HAP-1 (cell line): ENCODE measurements at places on chromosomes 13 and 19.

DNA sequence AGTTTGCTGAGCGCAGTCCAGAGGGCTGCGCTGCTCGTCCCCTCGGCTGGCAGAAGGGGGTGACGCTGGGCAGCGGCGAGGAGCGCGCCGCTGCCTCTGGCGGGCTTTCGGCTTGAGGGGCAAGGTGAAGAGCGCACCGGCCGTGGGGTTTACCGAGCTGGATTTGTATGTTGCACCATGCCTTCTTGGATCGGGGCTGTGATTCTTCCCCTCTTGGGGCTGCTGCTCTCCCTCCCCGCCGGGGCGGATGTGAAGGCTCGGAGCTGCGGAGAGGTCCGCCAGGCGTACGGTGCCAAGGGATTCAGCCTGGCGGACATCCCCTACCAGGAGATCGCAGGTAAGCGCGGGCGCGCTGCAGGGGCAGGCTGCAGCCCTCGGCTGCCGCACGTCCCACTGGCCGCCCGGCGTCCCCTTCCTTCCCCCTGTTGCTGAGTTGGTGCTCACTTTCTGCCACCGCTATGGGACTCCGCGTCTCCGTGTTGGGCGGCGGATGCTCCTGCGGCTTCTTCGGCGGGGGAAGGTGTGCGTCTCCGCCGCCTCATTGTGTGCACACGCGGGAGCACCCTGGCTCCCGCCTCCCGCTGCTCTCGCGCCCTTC is 772 bp downstream of the GPC6 start:
- peak; percentile 61 for DNase-seq

GRCh38 chr19:20167020-20167644 is at the start of gene ZNF486:
Gene ZNF486, plus strand, starts transcription at chr19:20167214. Its CDS starts 117 bp downstream, at chr19:20167331.
- no peak for DNase-seq

GRCh38 chr13:113906571-113906970 is 42.7 kb upstream of the GAS6 start:
- DNase-seq = no peak

GRCh38 chr13:43444081-43444480 is 342.7 kb downstream of the ENOX1 start:
- no peak for DNase-seq

- DNase-seq = no peak
Measured at GRCh38 chr13:95418946-95419345, 117.7 kb upstream of the ABCC4 start.

- DNase-seq = no peak
Measured at GRCh38 chr13:84208246-84208910, 326.1 kb upstream of the SLITRK1 start.

DNA sequence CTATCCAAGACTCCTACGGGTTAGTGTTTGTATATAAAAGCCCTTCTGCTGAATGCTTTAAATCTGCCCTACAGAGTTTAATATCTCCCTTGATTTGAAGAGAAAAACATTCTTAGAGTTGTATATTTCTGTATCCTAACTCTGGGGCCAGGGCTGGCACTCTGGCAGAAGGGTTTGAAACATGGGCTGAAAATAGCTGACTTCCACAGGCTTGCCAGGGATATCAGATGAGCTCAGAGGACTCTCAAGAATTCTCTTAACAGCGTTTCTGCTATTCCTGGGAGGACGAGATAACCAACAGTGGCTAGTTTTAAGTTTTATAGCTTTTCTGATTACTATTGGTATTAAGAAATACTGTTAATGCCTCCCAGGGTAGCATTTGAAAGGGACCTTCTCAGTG is 127.5 kb downstream of the LIG4 start:
- no peak for DNase-seq

- DNase-seq = peak; percentile 7
Measured at GRCh38 chr13:101785858-101786257, 333.4 kb downstream of the ITGBL1 start.

DNA sequence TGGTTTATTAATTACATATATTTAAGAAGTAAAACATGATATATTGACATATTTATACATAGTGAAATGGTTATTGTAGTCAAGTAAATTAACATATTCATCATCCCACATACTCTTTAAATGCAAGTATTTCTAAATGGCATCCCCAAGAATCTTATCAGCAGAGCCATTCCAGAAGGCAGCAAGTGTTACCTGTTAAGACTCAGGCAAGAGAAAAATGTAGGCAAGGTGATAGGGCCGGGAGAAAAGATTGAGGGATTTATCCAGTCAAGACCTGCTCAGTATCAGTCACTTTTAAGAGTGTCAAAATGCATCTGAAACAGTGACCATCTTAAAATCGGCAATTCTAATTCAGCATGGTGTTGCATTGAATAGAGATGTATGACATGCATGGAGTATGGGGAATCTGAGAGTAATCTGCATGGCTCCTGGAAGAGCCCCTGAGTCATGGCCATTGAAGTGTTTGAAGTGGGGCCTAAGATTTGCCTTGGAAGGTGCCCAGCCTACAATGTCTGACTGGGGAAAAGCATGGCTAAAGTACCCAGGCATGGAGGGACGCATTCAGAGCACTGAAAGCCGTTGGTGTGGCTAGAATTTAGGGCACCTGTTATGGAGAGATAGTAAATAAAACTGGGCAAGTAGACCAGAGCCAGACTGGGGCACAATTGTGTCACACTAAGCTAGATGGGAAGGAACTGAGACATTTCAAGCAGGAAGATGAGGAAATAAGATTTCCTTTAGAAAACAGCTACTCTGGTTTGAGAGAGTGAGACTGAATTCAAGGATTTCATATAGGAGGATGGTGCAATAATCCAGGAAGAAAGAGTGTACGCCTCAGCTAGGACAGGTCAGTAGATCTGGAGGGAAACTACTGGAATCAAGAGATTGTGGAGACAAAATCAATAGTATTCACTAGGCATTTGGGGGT is 25.0 kb upstream of the C1QTNF9B start:
- DNase-seq = no peak

DNA sequence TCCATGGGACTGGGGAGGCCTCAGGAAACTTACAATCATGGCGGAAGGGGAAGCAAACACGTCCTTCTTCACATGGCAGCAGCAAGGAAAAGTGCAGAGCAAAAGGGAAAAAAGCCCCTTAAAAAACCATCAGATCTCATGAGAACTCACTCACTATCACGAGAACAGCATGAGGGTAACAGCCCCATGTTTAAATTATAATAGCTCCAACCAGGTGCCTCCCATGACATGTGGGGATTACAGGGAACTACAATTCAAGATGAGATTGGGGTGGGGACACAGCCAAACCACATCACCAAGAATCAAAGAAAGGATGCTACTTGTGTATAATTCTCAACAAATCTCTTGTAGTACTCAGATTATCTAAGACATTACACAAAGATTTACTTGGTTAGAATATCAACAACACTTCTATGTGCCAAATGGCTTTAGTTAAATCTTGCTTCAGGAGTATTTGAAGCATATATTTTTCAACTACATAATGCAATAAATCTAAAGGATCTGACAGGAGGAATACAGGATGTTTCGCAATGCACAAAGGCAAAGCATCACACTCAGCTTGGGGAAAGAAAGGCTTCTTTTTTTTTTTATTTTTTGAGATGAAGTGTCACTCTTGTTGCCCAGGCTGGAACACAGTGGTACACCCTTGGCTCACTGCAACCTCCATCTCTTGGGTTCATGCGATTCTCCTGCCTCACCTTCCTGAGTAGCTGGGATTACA is 180.0 kb downstream of the LHFPL6 start:
- no peak for DNase-seq

- DNase-seq = no peak
Measured at GRCh38 chr19:54415901-54416673, 823 bp downstream of the TTYH1 start.

- DNase-seq = peak; percentile 37
Measured at GRCh38 chr19:55257461-55258420, 1.1 kb downstream of the PPP6R1 start.

DNA sequence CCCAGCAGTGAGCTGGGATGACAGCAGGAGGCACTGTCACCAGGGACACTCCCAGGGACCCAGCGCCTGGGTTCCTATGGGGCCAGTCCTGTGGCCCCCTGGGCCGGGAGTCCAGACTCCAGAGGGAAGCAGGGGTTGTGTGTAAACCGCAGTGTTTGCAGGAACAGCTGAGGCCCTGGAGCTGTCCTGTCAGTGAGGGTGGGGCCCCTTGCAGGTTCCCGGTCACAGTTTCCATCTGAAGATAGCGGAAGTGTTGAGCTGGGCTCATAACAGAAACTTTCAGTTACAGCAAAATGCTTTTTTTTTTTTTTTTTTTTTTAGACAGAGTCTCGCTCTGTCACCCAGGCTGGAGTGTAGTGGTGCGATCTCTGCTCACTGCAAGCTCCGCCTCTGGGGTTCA is 17.7 kb upstream of the CSNK1G2 start:
- DNase-seq = no peak

GRCh38 chr13:60583911-60584753 is 187.1 kb downstream of the TDRD3 start:
- no peak for DNase-seq

- DNase-seq = no peak
Measured at GRCh38 chr13:87999788-88000187, 328.6 kb downstream of the SLITRK5 start.

- DNase-seq = no peak
Measured at GRCh38 chr13:43961909-43962308, 82.2 kb downstream of the LACC1 start.

DNA sequence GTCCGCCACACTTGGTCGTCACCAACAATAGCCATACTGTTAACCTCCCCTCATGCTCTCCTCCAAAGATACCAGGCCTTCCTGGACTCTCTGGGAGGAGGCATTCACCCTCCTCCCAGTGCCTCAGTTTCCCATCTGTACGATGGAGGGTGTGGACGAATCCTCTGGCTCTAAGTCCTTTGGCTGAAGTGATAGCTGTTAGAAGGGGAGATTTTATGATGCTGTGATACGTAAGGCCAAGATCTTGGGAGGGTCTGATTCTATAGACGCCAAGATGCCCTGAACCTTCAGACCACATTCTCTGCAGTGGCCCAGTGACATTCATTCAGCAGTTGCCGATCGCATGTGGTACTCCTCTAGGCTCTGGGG is 14.8 kb upstream of the NOP53 start:
- DNase-seq = no peak

GRCh38 chr13:83829810-83830209 is 52.5 kb downstream of the SLITRK1 start:
- no peak for DNase-seq

- DNase-seq = no peak
Measured at GRCh38 chr19:55626350-55626749, 2.0 kb upstream of the ZNF784 start.

- no peak for DNase-seq
Measured at GRCh38 chr19:41428481-41428859, 1.3 kb upstream of the B3GNT8 start.

DNA sequence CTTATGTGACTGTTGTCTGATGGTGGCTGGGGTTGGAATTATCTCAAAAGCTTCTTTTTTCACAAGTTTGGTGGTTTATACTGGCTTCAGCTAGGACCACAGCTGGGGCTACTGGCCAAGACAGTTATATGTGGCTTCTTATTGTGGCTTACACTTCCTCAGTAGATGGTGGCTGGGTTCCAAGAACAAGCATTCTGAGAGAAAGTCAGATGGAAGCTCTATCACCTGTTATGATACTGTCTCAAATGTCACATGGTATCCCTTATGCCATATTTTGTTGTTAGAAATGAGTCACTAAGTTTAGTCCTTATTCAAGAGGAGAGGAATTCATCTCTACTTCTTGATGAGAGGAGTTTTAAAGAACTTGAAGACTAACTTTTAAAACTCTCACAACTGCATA is 41.6 kb downstream of the NDFIP2 start:
- no peak for DNase-seq

DNA sequence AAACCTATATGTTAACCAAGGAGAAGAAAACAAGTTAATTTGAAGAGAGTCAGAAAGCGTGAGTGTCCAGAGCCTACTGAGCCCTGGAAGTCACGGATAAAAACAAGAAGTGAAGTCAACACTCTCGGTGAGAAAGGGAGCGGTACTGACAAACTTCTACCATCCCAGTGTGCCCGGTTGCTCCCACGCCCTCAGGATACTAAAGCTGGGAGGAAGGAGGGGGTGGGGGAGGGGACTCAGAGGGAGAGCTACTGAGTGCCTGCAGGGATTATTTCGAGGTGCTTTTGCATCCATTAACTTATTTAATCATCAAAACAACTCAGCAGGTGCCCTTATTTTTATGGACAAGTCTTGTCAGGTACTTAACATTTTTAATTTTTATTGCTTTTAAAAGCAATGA is 166.2 kb downstream of the ZIC5 start:
- no peak for DNase-seq

GRCh38 chr19:55454787-55455243 is 6.6 kb downstream of the ISOC2 start:
- DNase-seq = peak; percentile 71

DNA sequence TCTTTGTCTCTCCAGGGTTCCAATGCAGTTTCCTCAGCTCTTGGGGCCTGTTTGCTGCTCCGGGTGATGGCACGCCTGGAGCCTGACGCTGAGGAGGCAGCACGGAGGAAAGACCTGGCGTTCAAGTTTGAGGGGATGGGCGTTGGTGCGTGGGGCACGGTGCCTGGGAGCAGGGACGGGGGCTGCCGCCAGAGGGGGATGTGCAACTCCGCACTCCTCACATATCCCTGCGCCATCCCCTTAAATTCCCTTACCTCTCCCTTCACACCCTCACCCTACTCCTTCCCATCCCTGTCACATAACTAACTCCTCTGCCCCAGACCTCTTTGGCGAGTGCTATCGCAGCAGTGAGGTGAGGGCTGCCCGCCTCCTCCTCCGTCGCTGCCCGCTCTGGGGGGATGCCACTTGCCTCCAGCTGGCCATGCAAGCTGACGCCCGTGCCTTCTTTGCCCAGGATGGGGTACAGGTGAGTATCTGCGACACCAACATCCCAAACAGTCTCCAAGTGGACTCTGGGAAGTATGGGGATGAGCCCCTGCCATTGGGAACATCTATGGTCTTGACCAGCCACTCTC is 31.1 kb downstream of the TRPM4 start:
- DNase-seq = no peak

GRCh38 chr13:25244123-25244522 is 43.2 kb downstream of the MTMR6 start:
- no peak for DNase-seq

DNA sequence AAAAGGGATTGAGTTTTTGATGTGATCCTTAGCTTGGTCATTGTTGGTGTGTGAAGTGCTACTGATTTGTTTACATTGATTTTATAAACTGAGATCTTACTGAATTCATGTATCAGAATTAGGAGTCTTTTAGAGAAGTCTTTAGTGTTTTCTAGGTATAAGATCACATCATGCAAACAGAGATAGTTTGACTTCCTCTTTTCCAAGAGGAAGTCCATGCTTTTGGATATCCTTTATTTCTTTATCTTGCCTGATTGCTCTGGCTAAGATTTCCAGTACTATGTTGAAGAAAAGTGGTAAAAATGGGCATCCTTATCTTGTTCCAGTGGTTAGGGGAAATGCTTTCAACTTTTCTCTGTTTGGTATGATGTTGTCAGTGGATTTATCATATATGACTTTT is 561.2 kb upstream of the SLITRK1 start:
- DNase-seq = no peak

- no peak for DNase-seq
Measured at GRCh38 chr13:65999411-65999810, 1230.7 kb downstream of the PCDH9 start.

DNA sequence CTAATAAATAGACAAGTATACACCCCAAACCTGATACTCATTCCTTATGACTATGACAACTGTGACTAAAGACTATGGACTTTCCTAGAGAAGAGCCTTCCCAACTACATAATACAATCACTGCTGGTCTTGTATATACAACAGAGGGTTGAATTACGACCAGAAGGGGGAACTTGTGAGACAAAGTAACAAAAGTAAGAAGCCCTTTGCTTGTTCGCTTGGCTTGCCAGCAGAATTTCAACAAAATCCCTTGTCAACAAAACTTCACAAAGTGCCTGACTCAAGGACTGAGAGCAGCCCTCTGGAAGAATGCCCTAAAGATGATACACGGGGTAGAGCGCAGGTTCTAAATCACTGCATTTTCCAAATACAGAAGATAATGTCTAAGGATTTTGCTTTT is 99.4 kb downstream of the WASF3 start:
- no peak for DNase-seq
